ENCODE measurements at places on chromosomes 4 and X.

- no peak for DNase-seq
Measured at GRCh38 chr4:137740141-137740540, 207.8 kb upstream of the PCDH18 start.

GRCh38 chr4:123340381-123340701 is 56.3 kb upstream of the SPRY1 start:
- DNase-seq: no peak

- DNase-seq: no peak
Measured at GRCh38 chr4:36198068-36198808, 46.1 kb downstream of the ARAP2 start.

DNA sequence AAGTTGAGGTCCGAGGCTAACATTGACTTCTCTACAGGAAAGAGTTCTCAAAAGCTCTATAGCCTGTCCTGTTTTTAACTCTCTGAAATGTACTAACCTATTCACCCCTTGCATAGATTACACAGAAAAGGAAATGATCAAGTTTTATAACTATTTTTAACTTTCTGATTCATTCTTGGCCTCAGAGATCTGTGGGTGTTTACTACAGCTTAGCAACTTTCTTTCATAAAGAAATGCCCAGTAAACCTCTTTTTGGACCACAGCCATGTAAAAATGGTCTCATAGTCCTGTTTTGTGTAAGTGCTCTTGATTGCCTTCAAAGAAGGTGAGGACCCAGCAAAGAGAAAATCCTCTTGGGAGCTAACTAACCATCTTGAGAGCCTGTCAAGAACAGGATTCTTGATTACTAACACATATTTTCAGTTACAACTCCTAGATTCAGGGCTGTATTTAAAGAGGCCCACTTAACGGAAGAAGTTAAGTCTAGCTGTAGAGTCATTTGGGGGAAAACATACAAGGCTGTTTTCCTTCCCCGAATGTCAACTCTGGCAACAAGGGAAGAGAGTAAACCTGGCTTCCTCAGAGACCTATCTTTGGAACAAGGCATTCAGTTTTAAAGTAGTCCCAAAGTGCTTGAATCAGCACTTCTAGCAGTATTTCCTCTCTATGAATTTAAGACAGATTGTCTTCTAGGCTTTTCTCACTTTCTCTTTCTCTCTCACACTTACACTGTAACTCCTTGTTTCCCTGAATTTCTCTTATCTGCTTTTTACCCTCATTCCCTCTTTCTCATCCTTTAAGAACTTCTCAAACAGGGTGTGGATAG is 78.2 kb downstream of the IL21 start:
- DNase-seq: no peak

- no peak for DNase-seq
Measured at GRCh38 chrX:146448791-146449190, 360.8 kb upstream of the CXorf51B start.

DNA sequence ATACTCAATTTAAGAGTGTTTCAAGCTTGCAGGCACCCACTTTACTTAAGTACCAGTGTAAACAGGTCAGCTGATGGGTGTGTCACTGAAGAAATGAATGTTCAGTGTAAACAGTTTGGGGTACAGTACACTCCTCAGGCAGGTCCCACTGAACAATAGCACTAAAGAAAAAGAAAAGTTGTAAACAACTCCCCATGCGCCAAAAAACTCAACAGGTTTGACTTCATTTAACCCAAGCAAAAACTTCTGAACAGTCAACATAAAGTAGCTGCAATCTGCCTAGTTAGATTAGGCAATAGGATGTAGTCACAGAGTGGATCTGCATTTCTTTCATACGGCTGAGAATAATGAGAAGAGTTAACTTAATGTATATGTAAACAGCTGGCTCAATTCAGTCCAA is 93.2 kb downstream of the FAM13A start:
- no peak for DNase-seq

DNA sequence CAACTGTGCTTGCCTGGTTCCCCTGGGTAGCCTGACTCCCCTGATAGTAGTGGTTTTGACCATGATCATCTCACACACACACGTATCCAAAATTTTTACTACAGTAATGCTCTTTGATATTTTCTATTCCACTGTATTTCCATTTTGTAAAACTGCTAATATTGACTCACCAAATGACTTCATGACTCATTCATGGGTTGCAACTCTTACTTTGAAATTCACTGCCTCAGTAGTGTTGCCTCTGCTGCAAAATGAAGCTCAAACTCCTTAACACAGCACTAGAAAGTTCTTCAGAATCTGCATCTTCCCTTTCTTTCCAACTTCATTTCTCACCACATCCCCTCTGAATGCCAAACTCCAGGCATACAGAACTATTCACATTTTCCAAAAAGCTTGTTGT is 20.3 kb downstream of the QRFPR start:
- DNase-seq: no peak
